ENCODE measurements at places on chromosomes 4 and X. TPM values are rescaled to one million over a fixed set of nuclear protein-coding genes. Genes with fewer than 3 reads are reported as not detected.
A peak's percentile ranks its signal among the peaks of the same experiment; 100 is the strongest.

- no peak overlapping the region for H3K27ac ChIP-seq
- H3K4me3 ChIP-seq = no peak overlapping the region
- H3K36me3 ChIP-seq = no peaks in the 10 kb centered on the region
- H3K27me3 ChIP-seq = no peaks in the 10 kb centered on the region
Measured at GRCh38 chr4:185792384-185793115, 19.4 kb downstream of the SORBS2 start.

DNA sequence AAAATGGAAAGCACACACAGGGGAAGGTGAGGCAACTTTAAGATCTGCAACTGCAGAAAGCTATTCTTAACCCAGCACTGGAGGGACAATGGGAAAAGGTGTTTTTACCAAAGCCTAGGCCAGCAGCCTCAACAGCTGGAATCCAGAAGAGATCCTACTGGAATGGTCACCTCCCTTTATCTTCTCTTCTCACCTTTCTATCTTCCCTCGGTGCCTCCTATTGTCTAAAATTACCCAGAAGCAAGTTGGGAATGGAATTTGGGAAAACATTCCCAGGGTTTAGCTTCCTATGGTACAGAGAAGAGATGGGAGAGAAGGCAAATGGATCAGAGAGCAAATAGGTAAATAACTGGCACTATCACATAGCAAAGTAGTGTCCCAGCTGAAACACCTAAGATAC lies 73.1 kb downstream of the TIGD2 start:
- DNase-seq = no peak
- H3K27ac ChIP-seq = no peak overlapping the region
- no peak overlapping the region for H3K4me3 ChIP-seq

GRCh38 chr4:6446538-6447451 lies 25.6 kb downstream of the PPP2R2C start:
- no peak overlapping the region for H3K27ac ChIP-seq
- H3K4me1 ChIP-seq = peaks cover 7% of the 10 kb centered on the region
- H3K27me3 ChIP-seq = no peaks in the 10 kb centered on the region

- H3K27me3 ChIP-seq = peaks cover 46% of the 10 kb centered on the region
- DNase-seq = peak; percentile 66
- H3K4me3 ChIP-seq = peak overlapping the region; percentile 62
- H3K36me3 ChIP-seq = no peaks in the 10 kb centered on the region
- H3K4me1 ChIP-seq = peaks cover 13% of the 10 kb centered on the region
- no peak overlapping the region for H3K27ac ChIP-seq
Measured at GRCh38 chr4:107034996-107035818, 906 bp downstream of the DKK2 start.

DNA sequence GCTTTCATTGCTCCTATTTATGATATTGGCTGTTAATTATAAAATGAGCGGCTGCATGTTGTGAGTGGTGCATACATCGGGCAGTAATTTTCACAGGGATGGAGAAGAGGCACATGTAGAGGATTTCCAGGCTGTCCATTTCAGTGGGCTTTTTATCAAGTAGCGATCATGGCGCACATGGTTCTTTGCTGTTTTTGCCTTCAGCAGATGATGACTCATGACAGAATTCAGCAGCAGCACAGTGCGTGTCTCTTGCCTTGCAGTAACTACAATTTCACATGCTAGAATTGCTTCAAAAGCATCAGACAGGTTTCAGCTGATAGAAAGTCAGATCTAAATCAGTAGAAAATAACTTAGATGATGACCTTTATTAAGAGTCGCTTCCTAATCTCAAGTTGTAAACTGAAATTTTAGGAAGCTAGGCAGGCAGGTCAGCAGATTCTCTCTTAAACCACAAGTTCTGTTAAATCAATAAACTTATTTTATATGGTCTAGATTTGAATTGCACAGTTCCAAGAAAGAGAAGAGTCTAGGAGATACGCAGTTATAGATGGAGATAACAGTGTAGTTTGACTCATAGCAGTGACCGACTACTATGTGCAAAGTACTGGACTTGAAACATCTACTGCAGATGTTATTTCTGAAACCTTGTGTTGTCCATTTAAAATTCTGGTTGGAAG lies 35.8 kb downstream of the LRP2BP start:
- no peaks in the 10 kb centered on the region for H3K36me3 ChIP-seq
- DNase-seq = no peak
- no peaks in the 10 kb centered on the region for H3K27me3 ChIP-seq
- H3K27ac ChIP-seq = no peak overlapping the region

Gene FRMPD3
- 0.61 TPM for total RNA-seq

Gene MID2
- total RNA-seq = 1.7 TPM

Gene ODAM
- total RNA-seq = not detected

DNA sequence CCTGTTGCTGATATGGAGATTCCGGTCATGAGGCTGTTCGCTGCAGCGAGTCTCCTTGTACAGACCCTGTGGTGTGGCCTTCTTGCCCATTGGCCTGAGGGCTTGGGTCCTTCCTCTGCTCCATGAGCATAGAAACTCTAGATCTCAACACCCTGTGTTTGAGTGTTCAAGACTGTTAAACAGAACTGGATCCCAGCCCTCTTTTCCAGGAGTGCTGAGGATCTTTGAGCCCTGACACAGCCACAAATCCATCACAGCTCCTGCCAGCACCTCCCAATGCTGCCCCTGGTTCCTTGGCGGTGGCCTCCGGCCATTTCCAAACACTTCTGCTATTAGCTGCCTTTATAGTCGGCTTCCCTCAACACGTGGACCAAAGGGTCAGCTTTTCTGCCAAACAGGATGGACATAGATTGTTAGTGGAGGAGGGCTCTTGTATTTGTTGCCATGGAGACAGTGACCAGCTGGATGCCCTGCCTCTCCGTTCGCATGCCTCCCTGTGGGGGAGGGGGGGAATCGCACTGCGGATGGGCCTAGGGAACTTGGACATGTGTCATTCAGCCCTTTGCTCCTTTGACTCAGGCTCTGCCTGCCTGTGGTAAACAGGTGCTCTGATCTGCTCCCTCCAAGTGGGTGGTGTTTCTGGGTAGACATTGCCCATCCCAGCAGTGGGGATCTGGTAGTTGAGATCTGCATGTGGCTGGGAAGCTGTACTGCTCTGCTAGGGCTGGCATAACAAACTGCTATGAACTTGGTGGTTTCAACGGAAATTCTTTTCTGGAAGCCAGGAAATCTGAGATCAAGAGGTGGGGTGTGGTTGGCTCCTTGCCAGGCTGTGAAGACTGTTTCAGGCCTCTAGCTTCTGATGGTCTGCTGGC lies 6.9 kb upstream of the WDR1 start:
- H3K27ac ChIP-seq = peak overlapping the region; percentile 10
- DNase-seq = peak; percentile 56
- peaks cover 4% of the 10 kb centered on the region for H3K4me1 ChIP-seq
- H3K27me3 ChIP-seq = no peaks in the 10 kb centered on the region

DNA sequence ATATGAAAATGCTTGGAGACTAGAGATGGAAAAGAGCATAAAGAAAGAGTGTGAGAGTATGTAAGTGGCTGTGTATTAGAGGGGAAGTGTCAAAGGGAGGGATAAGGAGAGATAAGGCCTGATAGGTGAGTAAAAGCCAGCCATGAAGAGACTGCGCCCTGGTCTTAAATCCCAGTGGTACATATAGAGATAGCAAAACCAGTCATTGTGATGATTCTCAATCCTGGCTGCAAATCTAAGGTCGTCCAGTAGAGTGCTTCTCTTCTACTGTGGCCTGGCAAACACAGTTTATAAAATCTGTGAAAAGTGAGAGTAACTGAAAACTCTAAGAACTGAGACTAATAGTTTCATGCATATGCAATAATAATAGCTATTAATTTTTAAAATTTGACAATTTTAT lies 86.9 kb downstream of the MAB21L2 start:
- H3K27me3 ChIP-seq = no peaks in the 10 kb centered on the region
- H3K27ac ChIP-seq = no peak overlapping the region
- no peaks in the 10 kb centered on the region for H3K4me1 ChIP-seq

Gene CITED1
- total RNA-seq = 2.2 TPM

- H3K4me3 ChIP-seq = no peak overlapping the region
- no peak overlapping the region for H3K27ac ChIP-seq
- DNase-seq = no peak
- no peaks in the 10 kb centered on the region for H3K27me3 ChIP-seq
- no peaks in the 10 kb centered on the region for H3K4me1 ChIP-seq
Measured at GRCh38 chr4:40255393-40256281, 58.8 kb downstream of the RHOH start.

DNA sequence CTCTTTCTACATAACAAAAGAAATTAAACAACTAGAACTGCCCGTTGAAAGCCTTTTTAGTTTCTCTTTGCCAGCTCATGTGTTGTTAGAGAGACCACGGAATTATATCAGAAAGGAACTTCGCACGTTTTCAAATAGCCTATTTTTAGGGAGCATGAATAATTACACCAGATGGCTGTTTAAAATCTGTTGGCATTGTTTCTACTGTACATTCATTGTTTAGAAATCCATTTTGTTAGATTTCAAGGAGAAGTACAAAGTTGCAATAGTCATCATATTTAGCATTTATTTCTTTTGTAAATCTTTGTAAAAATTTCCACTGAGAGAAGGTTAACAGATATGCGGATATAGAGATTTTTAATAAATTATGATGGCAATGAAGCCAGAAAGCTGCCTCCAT lies 403.0 kb upstream of the HS3ST1 start:
- no peaks in the 10 kb centered on the region for H3K36me3 ChIP-seq
- no peaks in the 10 kb centered on the region for H3K27me3 ChIP-seq
- no peak overlapping the region for H3K4me3 ChIP-seq
- DNase-seq = no peak

- H3K36me3 ChIP-seq = no peaks in the 10 kb centered on the region
- no peaks in the 10 kb centered on the region for H3K27me3 ChIP-seq
- no peaks in the 10 kb centered on the region for H3K4me1 ChIP-seq
- no peak overlapping the region for H3K4me3 ChIP-seq
- H3K27ac ChIP-seq = no peak overlapping the region
- DNase-seq = no peak
Measured at GRCh38 chr4:163833669-163834068, 339.2 kb downstream of the TMA16 start.

GRCh38 chrX:12895866-12896265 lies 10.6 kb upstream of the TLR8 start:
- H3K27me3 ChIP-seq = no peaks in the 10 kb centered on the region
- H3K4me3 ChIP-seq = no peak overlapping the region
- H3K27ac ChIP-seq = no peak overlapping the region

DNA sequence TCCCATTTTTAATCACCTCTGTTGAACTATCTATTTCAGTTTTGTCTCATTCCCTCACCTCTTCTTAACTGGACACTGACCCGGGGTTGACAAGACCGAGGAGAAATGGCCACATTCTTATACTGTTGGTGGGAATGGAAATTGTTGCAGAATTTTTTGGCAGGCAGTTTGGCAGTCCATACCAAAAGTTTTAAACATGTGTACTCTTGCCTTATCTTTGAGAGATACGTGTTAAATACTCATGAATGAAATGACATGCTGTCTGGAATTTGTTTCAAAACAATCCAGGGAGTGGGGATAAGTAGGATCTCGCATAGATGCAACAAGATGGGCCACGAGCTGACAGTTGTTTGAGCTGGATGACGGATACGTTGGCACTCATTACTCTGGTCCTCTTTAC lies 12.1 kb downstream of the FGFBP1 start:
- no peak overlapping the region for H3K4me3 ChIP-seq
- no peak for DNase-seq
- H3K27ac ChIP-seq = no peak overlapping the region
- no peaks in the 10 kb centered on the region for H3K4me1 ChIP-seq
- no peaks in the 10 kb centered on the region for H3K36me3 ChIP-seq

Gene CSAG2
- total RNA-seq = not detected

- H3K4me3 ChIP-seq = no peak overlapping the region
- no peaks in the 10 kb centered on the region for H3K4me1 ChIP-seq
- H3K27me3 ChIP-seq = no peaks in the 10 kb centered on the region
- no peak for DNase-seq
Measured at GRCh38 chrX:115535421-115535820, 25.6 kb upstream of the PLS3 start.

DNA sequence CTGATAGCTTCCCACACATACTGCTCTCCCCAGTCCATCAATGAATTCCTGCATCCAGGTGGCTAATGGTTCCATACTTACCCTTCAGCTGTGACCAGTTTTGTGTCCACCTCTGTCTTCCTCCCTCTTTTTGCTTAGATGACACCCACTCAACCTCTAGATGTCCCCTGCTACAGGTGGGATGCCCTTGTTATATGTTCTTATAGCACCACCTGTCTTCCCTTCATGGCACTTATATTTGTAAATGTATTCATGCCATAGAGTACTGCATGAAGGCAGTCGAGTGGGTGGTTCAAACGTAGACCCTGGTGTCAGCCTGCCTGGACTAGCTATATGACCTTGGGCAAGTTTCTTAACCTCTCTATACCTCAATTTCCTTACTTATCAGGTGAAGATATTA lies 6.5 kb upstream of the USP46 start:
- H3K27me3 ChIP-seq = no peaks in the 10 kb centered on the region
- H3K4me3 ChIP-seq = no peak overlapping the region
- no peaks in the 10 kb centered on the region for H3K4me1 ChIP-seq
- no peak for DNase-seq
- no peak overlapping the region for H3K27ac ChIP-seq
- H3K36me3 ChIP-seq = peaks cover 4% of the 10 kb centered on the region

Gene CISD2
- total RNA-seq = 47.5 TPM

DNA sequence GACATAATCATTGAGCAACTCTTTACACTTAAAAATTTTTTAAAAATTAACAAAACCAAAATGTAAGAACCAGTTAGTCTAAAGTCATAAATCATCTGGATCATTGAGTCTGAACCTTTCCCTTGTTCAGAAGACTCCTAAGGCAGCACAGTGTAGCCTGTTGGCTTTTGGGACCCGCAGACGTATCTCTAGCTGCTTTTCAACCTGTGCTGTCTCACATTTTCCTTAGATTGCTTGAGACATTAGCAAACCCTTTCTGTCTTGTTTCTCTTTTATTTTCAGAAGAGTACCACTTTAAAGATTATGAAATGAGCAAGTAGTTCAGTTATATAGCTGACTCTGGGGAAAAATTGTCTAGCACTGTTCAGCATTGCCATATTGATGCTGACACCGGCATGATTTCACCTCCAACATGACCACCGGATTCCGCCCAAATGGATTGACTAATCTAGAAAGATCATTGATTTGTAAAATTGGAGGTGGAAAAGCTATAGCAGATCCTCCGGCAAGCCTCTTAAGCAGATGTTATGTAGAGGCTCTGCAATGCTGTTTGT lies 8.9 kb downstream of the TCEANC start:
- no peaks in the 10 kb centered on the region for H3K4me1 ChIP-seq
- H3K36me3 ChIP-seq = no peaks in the 10 kb centered on the region
- no peaks in the 10 kb centered on the region for H3K27me3 ChIP-seq
- H3K27ac ChIP-seq = no peak overlapping the region

Gene FRAS1
- 109 TPM for total RNA-seq
